ENCODE measurements at places on chromosomes 1 and 21.

DNA sequence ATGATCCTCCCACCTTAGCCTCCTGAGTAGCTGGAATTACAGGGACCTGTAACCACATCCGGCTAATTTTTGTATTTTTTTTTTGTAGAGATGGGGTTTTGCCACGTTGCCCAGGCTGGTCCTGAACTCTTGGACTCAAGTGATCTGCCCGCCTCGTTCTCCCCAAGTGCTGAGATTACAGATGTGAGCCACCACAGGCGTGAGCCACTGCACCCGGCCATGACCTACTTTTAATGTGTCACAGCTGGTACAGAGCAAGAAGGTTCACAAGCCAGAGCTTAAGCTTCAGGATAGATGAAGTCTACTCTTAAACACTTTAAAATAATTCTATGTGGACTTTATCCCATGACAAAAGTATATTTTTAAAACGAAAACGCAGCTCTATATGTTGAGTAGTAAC, 23.6 kb downstream of the ACBD3 start:
- DNase-seq = no peak

DNA sequence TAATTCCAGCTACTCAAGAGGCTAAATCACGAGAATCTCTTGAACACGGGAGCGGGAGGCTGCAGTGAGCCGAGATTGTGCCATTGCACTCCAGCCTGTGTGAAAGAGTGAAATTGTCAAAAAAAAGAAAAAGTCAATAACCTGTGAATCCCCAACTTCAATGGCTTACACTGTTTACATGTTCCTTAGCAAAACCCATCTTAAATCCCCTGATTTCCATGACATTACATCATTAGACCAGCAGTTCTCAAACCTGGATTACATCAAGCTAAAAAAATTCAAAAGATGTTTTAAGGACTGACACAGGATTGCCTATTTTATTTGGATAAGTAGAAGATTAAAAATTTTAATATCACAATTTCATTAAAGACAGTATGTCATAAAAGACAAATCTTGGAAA, 12.4 kb downstream of the GPBP1L1 start:
- DNase-seq = no peak

GRCh38 chr1:10904396-10905358, 107.8 kb upstream of the TARDBP start:
- no peak for DNase-seq

- no peak for DNase-seq
Observed at GRCh38 chr21:15355066-15355465, 290.3 kb upstream of the NRIP1 start.
